Bronchial epithelial cell (primary cell): ENCODE measurements at places on chromosomes 7 and 10.
A peak's percentile ranks its signal among the peaks of the same experiment; 100 is the strongest.

GRCh38 chr7:155945670-155946325 is 133.5 kb upstream of the SHH start:
- DNase-seq = no peak

- DNase-seq = no peak
Measured at GRCh38 chr10:4099202-4099601, 314.2 kb upstream of the KLF6 start.

GRCh38 chr10:29877793-29878491 is 181.4 kb downstream of the JCAD start:
- DNase-seq = no peak

- DNase-seq = peak; percentile 17
Measured at GRCh38 chr10:27369880-27370279, 129.3 kb upstream of the ACBD5 start.

DNA sequence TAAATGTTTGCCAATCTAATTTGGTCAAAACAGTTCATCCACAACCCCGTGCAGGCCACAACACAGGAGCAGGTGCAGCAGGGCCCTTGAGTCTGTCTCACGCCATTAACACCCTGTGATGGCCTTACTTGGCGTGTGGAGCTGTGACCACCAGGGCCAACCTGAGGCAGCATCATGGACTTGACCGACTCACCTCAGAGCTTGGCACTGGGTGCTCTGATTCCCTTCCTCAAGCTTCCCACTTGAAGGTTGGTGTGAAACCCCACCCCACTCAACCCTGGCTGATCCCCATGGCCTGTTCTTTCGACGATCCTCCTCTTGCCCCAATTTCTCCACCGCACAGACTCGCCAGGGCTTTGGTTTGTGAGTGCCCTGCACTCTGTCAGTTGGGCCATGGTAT is 623.1 kb downstream of the PTPRN2 start:
- no peak for DNase-seq

GRCh38 chr7:157740251-157740798 is 403.5 kb downstream of the DNAJB6 start:
- DNase-seq = no peak

DNA sequence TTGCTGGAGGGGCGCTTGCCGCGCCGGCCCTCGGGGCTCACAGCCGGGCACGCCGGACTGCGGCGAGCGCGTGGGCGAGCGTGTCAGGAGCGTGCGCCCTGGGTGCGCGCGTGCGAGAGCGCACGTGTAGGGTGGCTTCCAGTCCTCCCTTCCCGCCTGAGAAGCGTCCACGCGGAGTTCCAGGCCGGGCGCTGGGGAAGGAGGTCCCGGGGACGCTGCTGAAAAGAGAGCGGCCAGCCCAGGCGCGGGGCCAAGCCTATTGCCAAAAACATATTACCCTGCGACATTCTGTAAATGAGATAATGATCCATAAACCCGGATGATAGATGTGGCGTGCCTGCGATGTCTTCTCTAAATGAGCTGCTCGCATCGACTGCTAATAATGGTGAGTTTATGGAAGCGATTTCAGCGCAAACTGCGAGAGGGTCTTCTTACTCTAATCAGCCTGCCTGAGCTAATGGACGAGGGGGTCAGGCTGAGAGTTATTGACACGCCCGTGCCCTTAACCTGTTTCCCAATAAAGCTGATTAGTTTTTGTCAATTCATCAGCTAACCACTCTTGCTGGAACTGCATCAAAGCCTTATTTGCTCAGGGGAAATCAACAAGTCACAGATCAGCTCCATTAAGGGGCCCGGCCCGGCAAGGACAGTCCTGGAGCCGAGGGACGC is 8.0 kb upstream of the MNX1 start:
- no peak for DNase-seq

DNA sequence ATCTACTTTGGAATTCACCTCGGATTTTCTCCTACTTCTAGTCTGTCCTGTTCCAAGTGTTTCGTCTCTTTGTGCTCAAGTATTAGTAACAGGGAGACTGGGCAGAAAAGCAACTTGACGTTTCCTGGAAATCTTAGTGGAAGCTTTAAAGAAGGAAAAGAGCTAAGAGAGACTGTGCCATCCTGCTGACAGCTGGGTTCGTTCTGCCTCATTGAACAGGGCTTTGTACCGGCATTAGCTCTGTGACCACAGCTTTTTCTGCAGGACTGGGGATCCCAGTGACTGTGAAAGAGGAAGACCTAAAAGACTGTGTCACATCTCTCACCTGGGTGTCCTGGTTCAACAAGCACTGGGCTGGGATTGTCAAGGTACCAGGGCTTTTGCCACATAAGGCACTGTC is 70.8 kb upstream of the CDCA7L start:
- DNase-seq = no peak

DNA sequence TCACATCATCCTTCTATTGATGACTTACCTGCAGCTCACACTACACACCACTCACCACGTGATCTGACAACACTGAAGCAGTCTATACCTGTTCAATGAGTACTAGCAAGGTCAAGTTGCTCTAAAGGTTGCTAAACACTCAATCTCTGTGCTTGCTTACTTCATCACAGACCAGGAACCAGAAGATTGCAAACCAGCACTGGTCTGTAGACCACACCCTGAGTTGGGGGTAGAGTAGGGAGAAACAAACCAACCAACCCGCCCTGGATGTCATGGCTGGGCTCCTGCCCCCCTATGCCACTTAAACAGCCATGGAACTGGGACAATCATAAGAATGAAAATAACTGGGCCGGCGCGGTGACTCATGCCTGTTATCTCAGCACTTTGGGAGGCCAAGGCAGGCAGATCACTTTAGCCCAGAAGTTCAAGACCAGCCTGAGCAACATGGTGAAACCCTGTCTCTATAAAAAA is 19.6 kb downstream of the DLG5 start:
- peak; percentile 95 for DNase-seq

DNA sequence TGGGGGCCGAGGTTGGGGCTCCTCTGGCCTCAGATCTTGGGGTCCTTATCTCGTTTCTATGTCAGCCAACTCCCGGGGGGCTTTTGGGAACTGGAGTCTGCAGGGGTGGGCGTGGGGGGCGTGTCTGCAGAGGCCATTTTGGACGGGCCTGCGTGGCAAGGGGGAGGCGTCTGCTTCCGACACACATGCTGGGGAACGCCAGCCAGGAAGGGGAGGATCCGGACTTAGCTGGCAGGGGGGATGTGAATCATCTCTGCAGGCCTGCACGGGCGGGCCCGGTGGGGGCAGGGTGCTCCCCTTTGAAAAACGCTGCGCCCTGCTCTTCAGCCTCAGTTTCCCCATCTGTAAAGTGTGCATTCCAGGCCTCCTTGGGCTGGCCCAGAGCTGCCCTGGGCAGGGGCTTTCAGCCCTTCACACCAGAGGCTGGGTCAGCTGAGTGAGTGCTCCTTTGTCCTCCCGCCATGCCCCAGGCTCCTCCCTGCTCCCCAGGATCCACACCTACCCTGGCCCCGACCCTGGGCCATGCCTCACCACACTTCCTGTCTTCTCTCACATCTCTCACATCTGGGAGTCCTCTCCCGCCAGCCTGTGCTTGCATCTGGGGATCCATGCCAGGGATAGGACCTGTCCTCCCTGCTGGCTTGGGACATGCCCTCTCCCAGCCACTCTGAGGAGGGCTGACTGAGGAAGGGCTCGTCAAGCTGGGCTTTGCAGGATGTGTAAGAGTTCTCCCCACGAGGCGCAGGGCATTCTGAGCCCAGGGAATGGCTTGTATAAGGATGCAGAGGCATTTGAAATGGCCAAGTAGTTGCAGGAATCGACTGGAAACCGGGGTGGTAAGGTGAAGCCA is 172.6 kb upstream of the TNRC18 start:
- peak; percentile 90 for DNase-seq

DNA sequence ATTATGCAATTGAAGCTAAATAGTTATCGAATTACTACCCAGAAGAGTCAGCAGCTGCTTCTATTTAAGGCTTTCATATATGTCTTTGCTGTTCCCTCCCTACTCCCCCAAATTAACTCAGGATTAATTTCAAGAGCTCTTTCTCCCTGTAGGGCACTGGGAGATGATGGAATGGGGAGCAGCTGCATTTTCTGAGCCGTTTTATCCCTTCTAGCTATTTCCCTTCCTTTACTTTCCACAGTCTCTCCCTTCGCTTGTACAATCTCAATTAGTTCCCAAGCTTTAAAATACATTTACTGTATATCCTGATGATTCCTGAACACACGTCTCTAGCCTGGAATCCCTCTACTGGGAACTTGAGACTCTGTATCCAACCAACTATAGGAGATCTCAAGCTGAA is 19.8 kb upstream of the TSPAN12 start:
- DNase-seq = peak; percentile 14

DNA sequence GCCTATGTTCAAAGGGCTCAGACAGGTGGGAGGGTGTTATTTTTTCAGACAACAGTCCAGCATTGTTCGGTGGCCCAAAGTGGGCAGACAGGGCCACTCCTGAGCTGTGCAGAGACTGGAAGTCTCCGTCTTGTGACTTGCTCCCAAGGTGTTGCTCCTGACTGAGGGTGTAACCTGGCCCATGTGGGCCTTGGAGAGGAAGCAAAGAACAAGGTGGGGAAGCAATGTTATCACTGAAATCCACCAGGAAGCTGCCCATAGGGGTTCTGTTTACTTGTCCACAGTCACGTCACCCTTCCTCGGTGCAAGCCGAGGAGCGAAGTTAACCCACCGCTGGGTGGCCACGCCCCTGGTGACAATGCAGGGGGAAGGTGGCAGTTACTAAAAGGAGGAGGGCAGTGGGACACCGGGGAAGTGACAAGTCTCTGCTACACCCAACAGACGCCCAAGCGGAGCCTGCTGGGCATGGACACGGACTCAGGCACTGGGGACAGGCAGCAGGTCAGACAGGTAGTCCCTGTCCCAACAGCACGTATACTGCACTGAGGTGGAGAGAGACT is 311.6 kb upstream of the MKI67 start:
- no peak for DNase-seq

GRCh38 chr10:89695307-89695706 is 6.1 kb upstream of the KIF20B start:
- DNase-seq = peak; percentile 9

DNA sequence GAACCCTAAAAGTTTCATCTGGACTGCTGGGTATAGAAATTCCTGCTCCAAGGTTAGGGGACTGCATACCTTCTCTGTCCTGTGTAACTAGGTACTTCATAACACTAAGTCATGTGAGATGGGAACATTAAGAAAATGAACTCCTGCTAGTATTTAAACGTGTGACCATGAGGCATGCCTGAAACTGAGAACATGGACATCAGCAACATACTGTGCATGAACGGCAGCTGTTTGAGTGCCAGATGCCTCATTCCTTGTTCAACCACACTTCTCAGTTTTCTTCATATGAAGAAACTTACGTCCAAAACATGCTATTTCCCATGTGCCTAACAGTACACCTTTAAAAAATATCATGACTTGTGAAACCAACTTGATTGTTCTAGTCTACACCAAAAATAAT is 88.5 kb downstream of the CREM start:
- no peak for DNase-seq

DNA sequence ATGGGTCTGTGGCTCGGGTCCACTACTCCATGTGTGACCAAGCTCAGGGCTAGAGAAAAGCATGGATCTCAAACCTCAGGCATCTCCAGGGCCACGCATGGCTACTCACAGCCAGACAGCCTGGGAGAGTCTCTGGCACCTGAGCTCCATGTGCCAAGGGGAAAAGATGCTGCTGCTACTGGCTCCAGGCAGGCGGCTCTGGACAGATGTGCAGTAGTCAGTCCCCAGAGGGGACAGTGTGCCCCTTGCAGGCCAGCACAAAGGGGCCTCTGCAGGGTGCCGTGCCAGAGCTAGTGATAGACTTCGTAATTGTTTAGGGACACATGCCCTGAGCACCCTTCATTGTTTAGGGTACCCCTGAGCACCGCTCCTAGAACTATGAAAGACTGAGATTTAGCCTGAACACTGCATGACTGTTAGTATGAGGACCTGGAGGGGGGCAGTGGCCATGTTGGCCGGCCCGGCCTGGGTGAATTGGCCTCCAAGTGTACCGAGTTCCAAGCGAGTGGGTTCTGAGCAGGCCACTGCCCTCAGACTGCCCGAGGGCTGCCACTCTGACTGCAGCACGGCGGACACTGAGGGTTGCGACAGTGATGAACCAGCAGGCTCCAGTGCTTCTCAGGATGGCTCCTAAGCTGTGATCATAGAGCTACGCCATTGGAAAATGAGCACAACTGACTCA is 80.7 kb downstream of the TCERG1L start:
- no peak for DNase-seq

DNA sequence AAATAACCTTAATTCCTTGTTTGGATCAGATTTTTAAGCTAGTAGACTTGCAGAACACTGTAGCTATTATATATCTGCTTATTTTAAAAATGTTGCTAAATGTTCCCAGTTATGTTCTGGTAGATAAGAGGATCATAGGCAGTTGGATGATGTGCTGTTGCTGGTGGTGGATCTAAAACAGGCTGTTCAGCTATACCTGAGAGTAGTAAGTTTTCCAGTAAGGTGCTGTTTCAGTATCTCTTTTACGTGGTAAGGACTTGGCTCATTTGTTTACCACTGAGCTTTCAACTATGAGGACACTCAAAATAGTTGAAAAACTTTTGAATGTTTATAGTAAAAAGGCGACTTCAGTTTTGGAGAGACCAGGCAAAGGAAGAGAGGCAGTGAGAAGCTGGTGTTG is 180.9 kb downstream of the CDK14 start:
- DNase-seq = no peak

DNA sequence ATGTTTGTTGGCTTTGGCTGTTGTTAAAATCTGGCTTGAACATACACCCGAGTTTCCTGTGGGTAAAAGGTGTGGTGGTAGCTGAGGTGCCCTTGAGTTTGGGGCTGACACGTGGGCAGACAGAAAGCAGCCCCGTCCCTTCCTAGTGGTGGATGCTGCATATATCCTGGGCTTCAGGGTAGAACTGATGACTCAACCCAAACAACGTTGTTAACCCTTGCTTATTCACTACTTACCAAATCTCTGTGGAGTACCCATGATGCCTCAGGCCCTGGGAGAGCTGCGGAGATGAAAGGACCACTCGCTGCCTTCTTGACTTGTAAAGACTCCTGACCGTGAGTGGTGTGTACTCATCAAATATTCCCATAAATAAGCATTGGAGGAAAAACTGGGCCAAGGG is 245.1 kb downstream of the RAB11FIP2 start:
- DNase-seq = no peak

GRCh38 chr7:8378349-8379019 is 54.9 kb upstream of the NXPH1 start:
- DNase-seq = no peak

DNA sequence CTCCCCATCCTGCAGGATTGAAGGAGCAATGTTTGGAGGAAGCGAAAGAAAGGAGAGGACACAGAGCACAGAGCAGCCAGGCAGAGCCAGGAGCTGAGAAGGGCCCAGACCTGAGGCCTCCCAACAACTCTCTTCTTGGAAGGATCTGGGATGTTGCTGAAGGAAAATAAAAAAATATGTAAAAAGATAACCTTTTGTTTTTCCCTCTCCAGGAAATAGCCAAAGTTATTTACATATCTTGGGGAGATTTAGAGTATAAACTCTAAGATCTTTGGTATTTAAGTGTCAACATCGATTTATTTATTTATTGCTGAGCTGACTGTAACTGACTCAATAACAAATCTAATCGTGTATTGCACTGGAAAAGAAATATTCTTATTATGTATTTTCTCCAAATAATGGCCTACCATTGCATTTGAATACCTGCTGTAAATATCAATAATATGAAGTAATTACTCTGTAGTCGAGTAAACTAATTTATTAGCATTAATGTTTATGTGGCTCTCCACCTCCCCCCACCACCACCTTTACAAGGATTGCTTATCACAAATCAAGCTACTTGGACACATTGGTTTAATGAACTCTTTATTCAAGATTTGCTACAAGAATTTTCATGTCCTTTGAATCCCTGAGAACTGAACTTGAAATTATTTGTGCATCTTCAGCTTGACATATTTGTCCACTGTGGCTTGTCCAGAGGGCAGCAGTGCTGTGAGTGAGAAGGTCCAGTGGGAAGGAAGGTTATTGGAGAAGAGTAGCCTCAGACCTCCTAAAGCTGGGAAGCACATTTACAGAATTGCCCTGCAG is 1.8 kb upstream of the HOXA11 start:
- DNase-seq = no peak
